ENCODE measurements at places on chromosomes 12 and 14.

DNA sequence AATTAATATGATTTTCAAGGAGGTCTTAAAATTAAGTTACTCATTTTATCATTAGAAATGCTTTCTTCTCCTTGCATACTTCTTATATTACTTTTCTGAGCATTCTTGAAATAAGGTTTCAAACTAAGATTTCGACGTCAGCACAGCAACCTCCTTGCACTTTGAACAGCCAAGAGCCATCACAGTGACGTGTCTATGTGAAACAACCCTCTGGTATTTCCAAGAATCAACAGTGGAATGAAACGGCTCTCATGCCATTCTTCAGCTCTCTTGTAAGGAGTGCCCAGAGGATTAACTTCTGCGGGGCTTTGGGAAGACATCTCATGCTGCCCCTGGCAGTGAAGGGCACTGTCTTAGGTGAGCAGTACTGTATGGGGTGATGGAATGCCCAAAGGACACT lies 109.2 kb downstream of the EFCAB11 start:
- no peak for DNase-seq

DNA sequence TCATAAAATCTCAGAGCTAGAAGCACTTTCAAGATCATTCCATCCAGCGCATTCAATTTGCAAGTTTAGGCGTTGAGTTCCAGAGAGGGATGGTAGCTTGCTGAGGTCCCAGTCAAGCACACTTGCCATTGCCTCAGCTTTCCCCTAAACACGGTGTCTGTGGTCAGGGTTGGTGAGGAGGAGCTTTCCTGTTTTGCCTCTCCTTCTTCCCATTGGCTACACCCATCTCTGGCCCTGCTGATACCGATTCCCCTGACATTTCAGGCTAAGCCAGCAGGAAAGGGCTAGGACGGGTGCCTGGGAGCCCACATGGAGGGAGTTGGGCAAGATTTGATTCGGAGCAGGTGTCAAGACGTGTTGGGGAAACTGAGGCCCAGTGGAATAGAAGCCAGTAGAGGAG lies 9.1 kb downstream of the NFATC4 start:
- DNase-seq = no peak

DNA sequence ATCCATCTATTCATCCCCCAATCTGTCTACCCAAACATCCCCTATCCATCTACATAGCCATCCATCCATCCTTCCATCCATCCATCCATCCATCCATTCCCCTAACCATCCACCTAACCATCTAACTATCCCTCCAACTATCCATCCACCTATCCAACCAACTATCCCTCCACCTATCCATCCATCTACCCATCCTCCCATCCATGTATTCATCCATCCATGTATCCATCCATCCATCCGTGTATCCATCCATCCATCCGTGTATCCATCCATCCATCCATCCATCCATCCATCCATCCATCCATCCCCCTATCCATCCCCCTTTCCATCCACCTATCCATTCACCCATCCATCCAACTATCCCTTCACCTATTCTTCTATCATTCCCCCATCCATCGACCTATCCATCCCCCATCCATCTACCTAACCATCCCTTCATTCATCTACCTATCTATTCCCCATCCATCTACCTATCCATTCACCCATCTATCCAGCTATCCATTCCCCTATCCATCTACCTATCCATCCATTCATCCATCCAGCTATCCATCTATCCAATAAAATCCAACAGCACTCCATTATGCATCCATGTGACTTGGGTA lies 131.7 kb downstream of the VRK1 start:
- DNase-seq = no peak

DNA sequence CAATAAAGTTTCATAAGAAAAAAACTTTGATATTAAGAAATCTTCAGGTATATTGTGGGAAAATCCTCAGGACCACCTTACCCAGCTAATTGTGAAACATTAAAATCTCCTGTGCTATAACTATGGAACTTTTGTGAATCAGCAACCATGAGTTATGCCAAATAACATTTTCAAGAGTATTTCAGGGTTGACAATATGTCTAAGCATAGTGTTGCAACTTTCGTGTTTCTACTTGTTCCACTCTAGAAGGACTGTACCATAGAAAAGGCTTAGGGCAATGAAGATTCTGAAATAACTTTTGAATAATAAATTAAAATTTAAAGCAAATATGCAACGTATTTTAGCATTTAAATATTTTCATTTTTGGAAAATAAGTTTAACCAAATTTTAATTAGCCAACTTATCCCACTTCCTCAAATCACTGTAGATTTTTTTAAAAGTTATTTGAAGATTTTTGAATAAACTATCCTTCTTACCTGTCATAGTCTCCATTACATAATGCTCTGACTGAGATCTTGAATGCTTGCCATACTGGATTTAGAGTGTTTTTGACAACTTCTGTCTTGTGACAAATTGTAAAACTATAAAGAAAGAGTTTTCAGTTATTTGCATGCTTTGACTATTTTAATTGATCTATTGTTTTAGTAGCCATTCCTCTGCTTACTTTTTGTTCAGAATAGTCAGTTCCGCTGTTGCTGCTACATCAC lies 143.6 kb downstream of the CPNE8 start:
- no peak for DNase-seq

DNA sequence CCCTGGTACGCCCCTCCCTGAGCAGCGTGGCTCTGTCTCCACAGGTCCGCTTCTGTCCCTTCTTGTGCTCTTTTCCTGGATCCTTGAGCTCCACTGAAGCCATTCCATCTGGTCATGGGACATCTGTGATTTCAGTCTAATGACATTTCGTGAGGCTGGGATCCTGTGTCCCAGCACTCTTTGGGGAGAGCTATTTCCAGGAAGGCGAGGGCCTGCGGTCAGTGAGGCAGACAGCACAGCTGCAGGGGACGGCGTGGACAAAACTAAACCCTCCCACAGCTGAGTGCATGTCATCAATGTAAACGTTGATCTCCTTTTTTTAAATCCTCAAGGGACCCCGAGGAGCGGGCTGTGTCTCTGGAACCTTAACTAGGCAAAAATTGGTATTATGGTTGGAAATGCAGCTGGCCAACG lies 127.7 kb downstream of the DACT1 start:
- no peak for DNase-seq

DNA sequence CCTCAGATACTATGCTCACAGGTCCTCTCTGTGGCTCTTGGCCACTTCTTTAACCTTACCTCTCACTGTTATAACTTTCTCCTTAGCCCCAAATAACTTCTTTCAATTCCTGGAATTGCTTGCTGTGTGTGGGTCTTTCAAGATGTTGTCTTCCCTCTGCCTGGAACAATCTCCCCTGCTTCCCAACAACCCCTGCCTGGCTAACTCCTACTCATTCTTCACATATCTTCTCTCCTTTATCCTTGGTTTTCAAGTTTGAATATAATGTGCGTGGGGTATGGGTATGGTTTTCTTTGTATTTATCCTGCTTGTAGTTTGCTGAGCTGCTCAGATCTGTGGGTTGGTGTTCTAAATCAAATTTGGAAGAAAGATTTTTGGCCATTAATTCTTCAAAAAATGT lies 2.7 kb upstream of the WASHC3 start:
- DNase-seq = no peak

- no peak for DNase-seq
Measured at GRCh38 chr12:66555113-66555512, 123.8 kb downstream of the GRIP1 start.

GRCh38 chr14:38583471-38583870 lies 327.6 kb upstream of the CLEC14A start:
- DNase-seq = no peak

DNA sequence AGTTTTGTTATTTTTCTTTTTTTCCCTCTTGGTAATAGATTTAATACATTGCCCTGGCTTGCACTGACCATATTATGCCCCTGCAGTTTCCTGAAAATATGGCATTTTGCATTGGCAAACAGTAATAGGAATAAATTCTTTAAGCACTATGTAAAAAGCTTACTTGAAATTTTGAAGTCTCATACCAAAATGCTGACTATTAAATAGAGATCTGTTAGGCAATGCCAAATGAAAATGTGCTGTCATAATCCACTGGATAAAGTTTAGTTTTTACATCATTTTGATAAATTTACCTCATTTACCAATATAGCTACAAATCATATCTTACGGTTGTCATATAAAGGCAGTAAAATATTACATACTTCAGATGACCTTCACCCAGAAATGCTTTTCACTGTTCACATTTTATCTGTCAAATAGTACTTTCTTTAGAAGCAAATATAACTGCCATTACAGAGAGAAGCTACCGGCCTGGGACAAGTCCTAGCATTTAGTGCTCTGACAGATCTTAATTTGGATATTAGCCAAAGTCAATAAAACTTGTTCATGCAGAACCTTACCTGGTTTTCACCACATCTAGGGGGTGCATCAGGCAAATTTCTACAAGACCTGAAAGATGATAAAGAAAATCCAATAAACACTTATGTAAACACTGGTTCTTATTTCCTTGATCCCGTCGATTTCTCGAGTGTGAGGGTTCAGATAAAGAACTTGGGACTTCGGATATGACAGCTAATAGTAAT lies 212.9 kb downstream of the PAX9 start:
- DNase-seq = no peak

- no peak for DNase-seq
Measured at GRCh38 chr12:52907092-52907810, 2.4 kb upstream of the KRT8 start.

DNA sequence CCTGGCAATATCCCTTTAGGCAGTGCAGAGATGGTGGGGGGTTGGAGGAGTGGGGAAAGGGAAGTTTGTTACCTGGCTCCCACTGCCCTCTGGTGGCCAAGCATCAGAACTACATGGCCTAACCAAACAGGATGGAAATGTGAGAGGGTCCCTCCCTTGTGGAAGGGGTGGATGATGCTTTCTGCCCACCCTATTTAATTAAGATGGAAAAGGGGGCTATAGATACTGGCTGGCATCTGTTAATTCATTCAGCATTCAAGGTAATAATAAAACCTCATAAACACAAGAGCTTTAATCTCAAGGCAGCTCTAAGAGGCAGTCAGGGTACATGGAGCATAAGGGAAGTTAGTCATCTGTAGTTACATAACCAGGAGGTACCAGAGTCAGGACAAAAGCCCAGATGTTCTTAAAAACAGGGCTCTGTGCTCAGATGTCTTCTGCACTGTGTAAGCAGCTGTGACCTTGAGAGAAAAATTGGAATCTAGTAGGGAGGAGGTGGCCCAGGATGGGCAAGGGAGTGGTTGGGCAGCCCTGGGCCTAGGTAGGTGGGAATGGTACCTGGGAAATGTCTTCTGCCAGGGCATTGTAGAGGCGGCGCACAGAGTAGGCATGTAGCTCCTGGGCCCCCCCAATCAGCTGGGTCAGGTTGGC lies 4.6 kb downstream of the AP1G2 start:
- peak; percentile 65 for DNase-seq

- no peak for DNase-seq
Measured at GRCh38 chr12:118238888-118239287, 103.0 kb downstream of the PEBP1 start.

- DNase-seq = no peak
Measured at GRCh38 chr12:2163177-2163941, 110.6 kb downstream of the CACNA1C start.

- DNase-seq = no peak
Measured at GRCh38 chr14:69439521-69440270, 41.2 kb downstream of the SLC39A9 start.

GRCh38 chr12:5407034-5407856 lies 24.7 kb upstream of the NTF3 start:
- DNase-seq = no peak

DNA sequence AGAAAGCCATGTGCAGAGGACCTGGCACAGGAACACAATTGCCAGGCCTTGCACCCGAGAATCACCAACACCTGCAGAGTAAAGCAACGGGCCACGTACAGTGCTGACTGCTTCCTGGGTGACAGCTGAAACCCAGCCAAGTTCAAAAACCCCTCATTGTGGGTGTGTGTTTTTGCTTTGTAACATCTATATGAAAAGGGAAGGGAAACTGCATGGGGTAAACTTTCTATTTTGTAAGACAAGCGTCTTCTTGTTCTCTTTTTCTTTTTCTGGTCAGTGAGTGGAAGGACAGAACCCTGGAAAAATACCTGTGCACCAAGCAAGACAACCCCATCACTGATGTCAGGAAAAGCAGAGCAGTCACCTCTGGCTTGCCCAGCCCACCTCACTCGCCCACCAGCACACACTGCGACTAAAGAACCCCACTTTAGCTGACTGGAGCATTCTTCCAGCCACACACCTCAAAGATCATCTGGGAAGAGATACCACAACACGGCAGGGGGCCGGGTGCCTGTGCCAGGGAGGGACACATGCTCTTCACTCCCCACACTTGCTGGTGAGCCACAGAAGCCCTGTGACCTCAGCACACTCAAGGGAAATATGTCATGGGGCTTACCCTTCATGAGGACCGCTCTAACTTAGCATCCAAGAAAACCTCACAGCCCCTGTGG lies 172.3 kb downstream of the NDUFA12 start:
- peak; percentile 53 for DNase-seq

GRCh38 chr14:75011356-75011994 lies 8.8 kb downstream of the EIF2B2 start:
- DNase-seq = peak; percentile 21

DNA sequence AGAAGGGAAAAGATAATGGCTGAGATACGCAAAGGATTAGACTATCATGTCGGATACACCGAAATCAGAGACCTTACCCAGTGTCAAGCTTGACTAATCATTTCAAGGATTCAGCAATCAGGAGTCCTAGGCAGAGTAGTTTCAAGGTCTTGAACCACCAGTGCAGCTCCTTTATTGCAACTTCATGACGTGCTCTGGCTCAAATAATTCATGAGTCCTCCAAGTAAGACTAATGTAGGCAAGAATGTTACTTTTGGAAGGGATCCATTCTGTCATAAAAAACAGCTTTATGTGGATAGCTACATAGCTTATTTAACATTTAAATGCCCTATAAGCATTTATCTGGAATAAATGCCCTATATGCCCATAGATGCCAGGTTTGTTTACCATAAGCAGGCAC lies 123.2 kb downstream of the LMO3 start:
- no peak for DNase-seq

- DNase-seq = no peak
Measured at GRCh38 chr12:14514946-14515345, 52.7 kb downstream of the PLBD1 start.

DNA sequence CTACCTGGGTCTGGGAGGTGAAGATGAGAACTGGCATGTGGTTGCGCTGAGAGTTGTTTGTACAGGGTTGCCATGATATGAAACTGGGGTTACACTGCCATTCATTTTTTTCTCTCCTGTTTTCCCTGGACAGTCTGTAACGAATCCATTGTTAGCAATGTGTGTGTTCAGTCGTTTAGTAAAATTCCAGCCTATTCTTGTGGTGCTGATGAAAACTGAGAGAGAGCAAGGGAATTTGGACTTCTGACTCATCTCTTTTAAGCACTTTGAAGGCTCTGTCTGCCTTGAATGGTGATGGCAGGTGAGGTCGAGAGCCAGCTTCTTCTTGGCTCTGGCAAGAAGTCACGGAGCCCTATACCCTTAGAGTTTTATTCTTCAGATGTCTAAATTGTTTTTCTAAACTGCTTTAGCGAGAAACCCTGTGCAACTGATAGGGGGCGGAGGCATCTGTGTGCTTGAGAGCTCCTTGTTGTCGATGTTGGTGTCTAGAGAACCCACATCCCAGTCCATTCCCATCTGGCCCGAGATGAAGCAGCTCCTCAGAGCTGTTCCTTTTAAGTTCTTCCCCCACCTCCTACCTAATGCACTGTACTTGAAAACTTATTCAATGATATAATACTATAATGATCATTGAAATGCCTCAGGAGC lies 204.4 kb downstream of the TMX1 start:
- no peak for DNase-seq
